ENCODE measurements at places on chromosomes 5 and 9.

- no peak for DNase-seq
Observed at GRCh38 chr5:105740242-105740641, 1930.5 kb downstream of the EFNA5 start.

DNA sequence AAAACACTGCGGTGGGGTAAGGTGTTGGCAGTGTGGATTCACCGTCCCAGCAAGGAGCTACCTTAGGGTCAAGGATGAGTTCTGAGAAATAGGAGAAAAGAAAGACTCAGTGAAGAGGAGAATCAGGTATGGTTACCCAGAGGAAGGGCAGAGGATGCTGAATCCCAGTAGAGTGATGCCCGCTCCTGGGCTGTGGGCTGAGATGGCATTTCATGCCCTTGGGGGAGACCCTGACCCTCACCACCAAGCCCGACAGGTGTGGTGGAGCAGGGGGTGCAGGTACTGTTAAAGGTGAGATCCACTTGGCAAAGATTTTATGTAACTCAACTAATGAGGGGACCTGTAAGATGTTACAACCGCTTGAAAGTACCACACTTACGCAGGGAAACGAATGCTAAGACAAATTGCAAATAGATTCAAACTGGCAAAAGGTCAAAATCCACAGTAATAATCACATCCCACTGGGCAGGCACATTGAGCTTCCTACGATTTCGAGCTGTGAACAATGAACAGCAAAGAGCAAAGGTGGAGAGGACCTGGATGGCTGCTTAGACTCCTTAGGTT, 2.1 kb downstream of the RNU6ATAC start:
- no peak for DNase-seq

GRCh38 chr5:84080908-84081307, 303.8 kb downstream of the EDIL3 start:
- no peak for DNase-seq

GRCh38 chr5:108461628-108462367, 79.9 kb upstream of the FBXL17 start:
- no peak for DNase-seq

GRCh38 chr5:78705826-78706225, 57.3 kb upstream of the LHFPL2 start:
- DNase-seq: no peak

GRCh38 chr5:93328833-93329232, 252.2 kb downstream of the NR2F1-AS1 start:
- no peak for DNase-seq

DNA sequence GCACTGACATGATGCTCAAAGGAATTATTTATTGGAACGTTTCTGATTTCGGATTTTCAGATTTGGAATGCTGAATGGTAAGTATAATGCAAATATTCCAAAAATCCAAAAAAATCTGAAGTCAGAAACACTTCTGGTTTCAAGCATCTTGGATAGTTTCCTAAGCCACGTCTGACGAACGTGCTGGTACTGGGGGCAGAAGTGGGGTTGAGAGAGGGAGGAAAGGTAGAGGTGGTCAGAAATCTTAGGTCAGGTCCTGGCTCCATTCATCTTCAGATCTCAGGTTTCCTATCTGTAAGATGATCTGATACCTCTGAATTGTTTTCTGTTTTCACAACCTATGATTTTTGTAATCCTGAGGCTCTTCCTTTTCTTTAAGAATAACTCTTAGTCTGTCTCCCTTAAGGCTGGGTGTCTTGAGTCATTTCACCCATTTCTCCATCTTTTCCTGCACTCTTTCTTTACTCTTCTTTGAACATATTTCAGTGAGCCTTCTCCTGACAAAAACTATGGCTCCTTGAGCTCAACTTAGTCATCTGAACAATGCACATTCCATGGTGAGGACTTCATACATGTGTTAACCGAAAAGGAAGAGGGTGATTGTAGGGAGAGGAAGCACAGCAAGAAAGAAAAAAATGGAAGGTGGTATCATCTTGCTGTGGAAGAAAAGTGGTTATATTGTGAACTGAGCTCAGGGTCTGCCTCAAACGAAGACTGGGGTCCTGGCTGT, 3.3 kb downstream of the SGCD start:
- DNase-seq: no peak

- no peak for DNase-seq
Observed at GRCh38 chr9:4228606-4229005, 71.3 kb downstream of the GLIS3 start.

DNA sequence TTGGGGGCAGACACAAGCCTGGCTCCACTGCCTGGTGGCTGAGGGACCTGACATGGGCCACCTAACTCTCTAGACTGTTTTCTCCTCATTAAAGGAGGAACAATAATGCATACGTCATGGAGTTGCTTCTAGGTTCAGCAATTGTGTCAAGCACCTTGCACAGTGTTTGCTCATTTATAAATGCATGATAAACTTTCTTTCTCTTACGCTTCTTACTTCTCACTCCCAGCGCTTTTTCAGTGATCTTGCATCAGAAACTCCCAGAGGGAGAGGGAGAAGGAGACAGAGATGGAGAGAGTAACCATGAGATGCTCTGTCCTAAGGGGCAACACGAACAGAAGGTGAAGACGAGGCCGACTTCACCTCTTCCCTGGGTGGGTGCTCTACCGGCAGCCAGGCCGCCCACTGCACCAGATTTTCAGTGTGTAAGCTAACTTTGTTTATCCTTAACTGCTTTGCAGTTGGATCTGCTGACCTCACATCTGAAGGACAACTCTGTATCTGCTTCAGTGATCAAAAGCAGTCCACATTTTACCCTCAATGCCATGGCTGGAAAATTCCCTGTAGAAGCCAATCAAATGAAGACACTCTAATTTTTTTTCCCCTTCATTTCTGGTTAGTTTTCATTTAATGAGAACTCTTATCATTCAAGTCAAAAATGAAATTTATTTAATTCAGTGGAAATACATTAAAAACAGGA, 35.3 kb downstream of the MED27 start:
- DNase-seq: no peak

- DNase-seq: no peak
Observed at GRCh38 chr9:127543221-127543620, 68.9 kb upstream of the STXBP1 start.
